Stimulated activated CD8-positive, alpha-beta memory T cell treated with anti-CD3 and anti-CD28 coated beads, Interleukin-7, amount 100 ng/mL, for 24 hours (primary cell): ENCODE measurements at places on chromosomes 4 and X.

DNA sequence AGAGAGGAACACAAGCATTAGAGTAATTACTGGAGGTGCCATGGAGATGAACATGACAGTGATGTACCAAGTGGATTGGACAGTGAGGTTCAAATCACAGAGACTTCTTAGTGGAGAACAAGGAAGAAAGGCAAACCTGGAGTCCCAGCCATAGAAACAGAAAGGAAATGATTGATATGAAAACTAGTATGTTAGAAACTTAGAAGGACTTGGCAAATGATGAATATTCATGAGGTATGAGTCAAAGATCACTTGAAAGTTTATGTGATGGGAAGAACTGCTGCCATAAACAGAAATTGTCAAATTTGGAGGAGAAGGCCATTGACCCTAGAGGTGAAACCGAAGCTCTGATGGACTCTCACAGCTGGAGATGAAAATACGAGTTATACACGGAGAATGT, 88.2 kb downstream of the PHOX2B start:
- DNase-seq = no peak

- DNase-seq = no peak
These were observed 63.4 kb upstream of the PDE5A start for GRCh38 chr4:119692001-119692400.

GRCh38 chr4:40316782-40317635, 18.1 kb upstream of the CHRNA9 start:
- DNase-seq = no peak

- no peak for DNase-seq
These were observed 3.7 kb downstream of the SHOX start for GRCh38 chrX:633985-634958.

DNA sequence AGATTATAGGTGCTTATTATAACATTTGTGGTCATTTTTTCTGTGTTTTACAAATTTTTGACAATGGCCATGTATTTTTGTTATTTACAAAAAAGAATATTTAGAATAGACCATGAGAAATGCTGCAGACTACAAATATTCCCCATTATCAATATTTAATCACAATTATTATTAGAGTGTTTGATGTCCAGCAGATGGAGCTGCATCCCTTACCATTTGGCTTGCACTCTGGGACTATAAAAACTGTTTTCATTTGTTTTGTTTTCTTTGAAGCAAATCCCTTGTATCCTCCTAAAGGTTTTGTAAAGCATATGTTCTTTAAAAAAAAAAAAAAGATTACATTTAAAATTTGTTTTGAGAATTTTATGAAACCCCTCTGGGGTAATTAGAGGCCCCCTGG, 85.6 kb upstream of the CXorf66 start:
- no peak for DNase-seq

DNA sequence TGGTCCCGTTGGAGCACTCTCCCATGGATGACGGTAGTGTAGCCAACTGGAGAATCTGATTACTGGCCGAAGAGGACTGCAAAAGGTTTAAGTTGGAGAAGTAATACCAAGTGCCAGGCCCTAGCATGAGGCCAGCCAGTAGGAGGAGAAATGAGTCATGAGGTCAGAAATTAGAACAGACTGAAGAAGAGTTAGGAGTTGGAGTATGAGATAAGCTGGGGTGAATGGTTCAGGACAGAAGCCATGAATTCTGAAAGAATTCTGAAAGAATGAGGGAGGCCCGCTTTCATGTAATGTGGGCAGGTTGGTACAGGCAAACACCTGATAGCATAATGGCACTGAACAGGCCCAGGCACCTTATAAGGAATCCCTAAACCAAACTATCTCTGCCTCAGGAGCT, 18.4 kb upstream of the STK26 start:
- DNase-seq = no peak
